Omental fat pad (tissue), 4 donors: ENCODE measurements at places on chromosomes 5 and 9. TPM values are rescaled to one million over a fixed set of nuclear protein-coding genes. Genes with fewer than 3 reads are reported as not detected.

NUDCD2 gene
- total RNA-seq: 9.8 TPM

CTSL gene
- 932 TPM for total RNA-seq

ACSL6 gene
- 1.4 TPM for total RNA-seq

DNA sequence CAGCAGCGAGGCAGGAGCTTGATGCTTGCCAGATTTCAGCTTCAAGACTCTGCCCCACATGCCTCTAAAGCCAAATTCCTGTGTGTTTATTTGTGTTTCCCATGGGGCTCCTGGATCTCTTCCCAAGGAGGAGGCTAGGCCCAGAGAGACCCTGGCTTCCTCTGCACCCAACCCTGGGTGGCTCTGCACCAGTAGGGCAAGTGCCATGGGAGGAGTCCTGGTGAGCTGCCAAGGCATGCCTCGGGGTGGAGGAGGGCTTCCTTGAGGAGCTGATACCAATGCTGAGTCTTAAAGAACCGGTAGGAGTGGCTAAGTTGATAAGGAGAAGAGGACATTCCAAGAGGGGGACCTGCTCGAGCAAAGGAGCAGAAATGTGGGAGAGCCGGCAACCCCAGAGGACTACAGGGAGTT is 6.8 kb upstream of the TIFAB start:
- DNase-seq: no peak

GRCh38 chr5:154373729-154374179 is 72.0 kb upstream of the SAP30L start:
- no peak for DNase-seq

DNA sequence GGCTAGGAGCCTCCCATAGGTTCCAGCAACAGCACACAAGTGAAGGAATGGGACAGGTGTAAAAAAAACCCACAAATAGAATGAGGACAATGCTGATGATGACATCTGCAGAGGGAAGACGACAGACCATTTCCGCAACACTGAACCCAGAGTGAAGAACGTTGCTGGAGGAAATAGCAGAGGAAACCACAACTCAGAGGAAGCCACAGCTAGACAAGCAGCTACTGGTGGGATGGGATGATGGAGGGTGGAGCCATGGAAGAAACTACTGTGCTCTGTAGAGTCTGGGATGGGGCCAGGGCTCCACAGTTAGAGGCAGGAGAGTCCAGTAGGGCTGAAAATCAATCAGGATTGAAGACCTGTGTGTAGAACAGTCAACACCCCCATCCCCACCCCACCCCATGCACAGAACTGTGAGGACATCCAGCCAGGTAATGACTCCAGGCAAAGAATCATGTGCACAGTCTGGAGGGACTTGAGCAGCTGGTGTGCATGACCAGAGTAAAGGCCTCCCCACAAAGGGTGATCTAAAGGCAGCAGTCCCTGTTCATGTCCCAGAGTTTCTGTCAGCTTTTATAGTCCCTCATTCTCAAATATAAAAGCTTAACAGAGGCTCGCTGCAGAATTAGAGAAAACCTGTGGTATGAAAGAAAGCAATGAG is 65.2 kb upstream of the SPIN1 start:
- DNase-seq: no peak
